ENCODE measurements at places on chromosomes 6 and 20. TPM values are rescaled to one million over a fixed set of nuclear protein-coding genes. Genes with fewer than 3 reads are reported as not detected.
A peak's percentile ranks its signal among the peaks of the same experiment; 100 is the strongest.

The DSP gene
- 46.4 TPM for total RNA-seq

The BTBD9 gene
- 19.4 TPM for total RNA-seq

The CABLES2 gene
- 13.6 TPM for total RNA-seq

The TRIM15 gene
- 13.5 TPM for total RNA-seq

The ADGB gene
- total RNA-seq: not detected

The PPP1R3D gene
- 17.9 TPM for total RNA-seq

The IL20RA gene
- 3.1 TPM for total RNA-seq

The PRRT1 gene
- total RNA-seq: 2.9 TPM

The CCM2L gene
- not detected for total RNA-seq

DNA sequence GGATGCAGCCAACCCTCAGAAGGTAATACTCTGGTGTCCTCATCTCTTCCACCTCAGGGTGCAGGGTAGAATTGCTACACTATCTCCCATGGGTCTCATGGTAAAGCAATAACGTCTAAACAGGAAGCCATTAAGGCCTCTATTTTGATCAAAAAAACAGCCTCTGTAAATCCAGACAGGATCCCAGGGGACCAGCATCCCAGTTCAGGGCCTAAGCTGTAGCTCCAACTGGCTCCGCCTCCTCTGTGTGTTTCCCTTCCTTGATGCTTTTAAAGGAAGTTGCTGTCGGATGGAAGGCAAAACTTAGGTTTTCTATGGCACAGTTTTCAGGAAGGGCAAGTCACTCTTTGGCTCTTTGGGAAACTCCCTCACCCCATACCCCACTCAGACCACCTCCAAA is 222.0 kb downstream of the MAFB start:
- H3K27me3 ChIP-seq: peaks cover 48% of the 10 kb centered on the region
- H3K4me3 ChIP-seq: no peak overlapping the region
- DNase-seq: no peak
- H3K27ac ChIP-seq: no peak overlapping the region
- no peaks in the 10 kb centered on the region for H3K4me1 ChIP-seq

DNA sequence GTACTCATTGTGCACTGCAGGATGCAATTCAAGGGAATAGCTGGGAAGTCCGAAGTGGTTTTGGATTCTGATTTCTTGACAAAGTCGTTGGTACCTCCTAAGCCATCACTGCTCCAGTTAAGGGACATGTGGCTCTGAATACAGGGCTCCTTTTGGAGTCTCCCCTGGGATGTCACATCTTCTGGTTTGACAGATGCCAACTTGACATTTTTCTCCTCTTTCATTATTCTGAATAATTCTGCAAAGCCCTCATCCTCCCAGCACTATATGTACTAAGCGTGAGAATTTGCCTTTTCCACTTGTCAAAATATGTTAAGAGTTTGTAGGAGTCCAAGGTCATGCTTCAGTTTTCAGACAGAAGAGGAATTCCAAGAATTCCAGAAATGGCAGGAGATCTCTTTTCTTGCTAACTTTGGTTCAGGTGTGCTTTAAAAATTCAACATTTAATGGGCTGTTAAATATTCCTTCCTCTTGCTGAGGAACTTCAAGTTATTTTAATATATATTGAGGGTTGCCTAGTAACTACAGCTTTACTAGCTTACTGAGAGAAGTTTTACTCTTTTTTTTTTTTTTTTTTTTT is 38.7 kb downstream of the DOK5 start:
- H3K4me3 ChIP-seq: no peak overlapping the region
- DNase-seq: no peak

DNA sequence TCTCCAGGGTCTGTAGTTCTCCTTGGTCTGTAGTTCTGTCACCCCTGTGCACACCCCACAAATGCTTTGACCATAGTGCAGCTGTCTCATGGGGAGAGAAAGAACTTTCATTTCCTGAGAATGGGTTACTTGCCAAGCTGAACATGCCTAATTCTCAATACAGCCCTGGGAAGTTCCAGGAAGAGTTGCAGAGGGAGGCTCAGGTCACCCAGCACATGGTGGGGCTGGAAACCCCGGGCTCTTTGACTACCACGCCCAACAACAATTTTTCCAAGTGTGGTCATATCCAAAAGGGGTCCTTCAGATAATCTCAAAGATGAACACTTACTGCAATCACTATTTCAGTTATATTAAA is 2.2 kb upstream of the PTPRA start:
- H3K36me3 ChIP-seq: peaks cover 23% of the 10 kb centered on the region
- H3K27me3 ChIP-seq: no peaks in the 10 kb centered on the region
- H3K4me1 ChIP-seq: peaks cover 39% of the 10 kb centered on the region

DNA sequence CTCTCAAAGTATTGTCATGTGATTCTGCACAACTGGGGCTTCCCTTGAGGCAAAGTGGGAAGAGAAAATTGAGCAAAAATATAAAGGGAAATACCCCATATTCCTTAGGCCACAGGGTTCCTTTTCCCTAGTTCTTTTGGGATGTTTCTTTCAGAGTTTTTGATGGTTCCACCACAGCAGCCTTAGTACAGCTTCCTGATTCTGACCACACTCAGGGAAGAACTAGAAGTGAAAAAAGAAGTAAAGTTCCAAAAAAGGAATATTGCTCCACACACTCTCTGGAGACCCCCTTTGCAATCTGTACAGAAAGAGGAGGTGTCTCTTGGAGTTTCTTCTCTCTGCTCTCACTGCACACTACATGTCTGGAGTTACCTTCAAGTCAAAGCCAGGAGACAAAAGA is 27.9 kb upstream of the HLA-DQA2 start:
- H3K27me3 ChIP-seq: peaks cover 41% of the 10 kb centered on the region
- H3K27ac ChIP-seq: no peak overlapping the region
- no peak overlapping the region for H3K4me3 ChIP-seq

GRCh38 chr6:111992851-111993250 is 61.1 kb upstream of the CCN6 start:
- H3K27me3 ChIP-seq: no peaks in the 10 kb centered on the region
- peaks cover 24% of the 10 kb centered on the region for H3K4me1 ChIP-seq
- no peak overlapping the region for H3K4me3 ChIP-seq
- H3K36me3 ChIP-seq: no peaks in the 10 kb centered on the region
- H3K27ac ChIP-seq: no peak overlapping the region

DNA sequence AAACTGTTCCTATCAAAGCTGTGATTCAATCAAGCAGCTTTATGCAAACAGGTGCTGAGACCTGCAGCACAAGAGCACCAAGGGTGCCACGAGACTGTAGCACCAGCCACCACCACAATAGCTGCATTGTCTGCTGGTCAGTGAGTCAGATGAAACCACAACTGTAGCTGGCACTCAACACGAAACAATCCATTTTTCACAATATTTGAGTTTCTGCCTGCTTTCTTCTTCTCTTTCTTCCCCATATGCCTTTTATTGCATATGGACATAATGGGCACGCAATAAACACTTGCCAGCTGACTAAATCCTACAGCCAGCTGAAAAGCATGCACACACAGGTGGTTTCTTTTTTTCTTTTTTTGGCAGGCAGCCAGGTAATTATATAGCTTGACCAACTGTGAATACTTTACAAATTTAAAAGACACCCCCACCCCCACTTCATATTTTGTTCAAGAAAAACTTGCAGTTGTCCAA is 16.6 kb downstream of the SLC2A12 start:
- H3K4me3 ChIP-seq: peak overlapping the region; percentile 31
- no peaks in the 10 kb centered on the region for H3K27me3 ChIP-seq
- H3K27ac ChIP-seq: peak overlapping the region; percentile 99
- peaks cover 72% of the 10 kb centered on the region for H3K4me1 ChIP-seq
- DNase-seq: peak; percentile 83

DNA sequence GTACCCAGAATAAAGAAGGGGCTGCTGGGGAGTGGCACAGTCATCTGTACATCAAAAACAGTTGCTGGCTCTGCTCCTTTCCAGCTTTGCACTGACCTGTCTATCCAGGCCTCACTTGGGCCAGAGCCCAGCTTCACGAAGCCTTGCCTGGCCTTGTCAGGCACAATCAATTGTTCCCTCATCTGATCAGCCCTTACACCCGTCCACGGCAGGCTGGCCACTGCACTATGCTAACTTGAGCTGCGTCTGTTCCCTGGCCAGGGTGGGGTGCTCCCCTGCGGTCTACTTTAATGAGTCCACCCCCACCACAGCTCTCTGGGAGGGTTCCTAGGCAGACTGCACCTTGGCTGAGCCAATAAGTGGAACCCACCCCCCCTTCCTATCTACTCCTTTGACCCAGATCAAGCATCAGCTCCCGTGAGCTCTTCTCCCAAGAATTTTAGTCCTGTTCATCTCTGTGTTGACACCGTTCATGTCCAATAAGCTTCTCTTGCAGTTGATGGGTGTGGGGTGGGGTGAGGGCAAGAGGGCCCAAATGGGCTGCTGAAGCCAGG is 74.3 kb upstream of the MLN start:
- no peaks in the 10 kb centered on the region for H3K36me3 ChIP-seq
- no peak overlapping the region for H3K27ac ChIP-seq
- DNase-seq: no peak
- peaks cover 100% of the 10 kb centered on the region for H3K27me3 ChIP-seq

All from Calu3 (cell line).